Stimulated activated CD8-positive, alpha-beta memory T cell treated with anti-CD3 and anti-CD28 coated beads, Interleukin-4, amount 100 ng/mL, for 48 hours (primary cell): ENCODE measurements at places on chromosomes 6 and 20.

DNA sequence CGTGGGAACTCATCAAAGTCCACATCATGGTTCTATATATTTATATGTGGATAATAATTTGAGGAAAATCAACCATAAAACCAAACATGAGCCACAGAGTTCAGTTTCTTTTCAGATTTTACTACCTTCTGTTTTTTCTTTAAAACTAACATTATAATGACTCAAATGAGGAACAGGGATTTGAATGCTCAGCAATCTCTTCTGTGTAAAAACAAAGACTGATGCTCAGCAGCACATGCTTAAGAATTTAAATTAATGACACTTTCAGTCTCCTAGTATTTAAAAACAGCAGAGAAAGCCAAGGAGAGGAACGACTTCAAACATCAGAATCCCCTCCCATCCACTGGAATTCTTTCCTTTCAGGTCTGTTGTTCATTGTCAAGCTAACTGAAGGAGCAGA is 72.7 kb downstream of the PSMG4 start:
- DNase-seq: no peak

DNA sequence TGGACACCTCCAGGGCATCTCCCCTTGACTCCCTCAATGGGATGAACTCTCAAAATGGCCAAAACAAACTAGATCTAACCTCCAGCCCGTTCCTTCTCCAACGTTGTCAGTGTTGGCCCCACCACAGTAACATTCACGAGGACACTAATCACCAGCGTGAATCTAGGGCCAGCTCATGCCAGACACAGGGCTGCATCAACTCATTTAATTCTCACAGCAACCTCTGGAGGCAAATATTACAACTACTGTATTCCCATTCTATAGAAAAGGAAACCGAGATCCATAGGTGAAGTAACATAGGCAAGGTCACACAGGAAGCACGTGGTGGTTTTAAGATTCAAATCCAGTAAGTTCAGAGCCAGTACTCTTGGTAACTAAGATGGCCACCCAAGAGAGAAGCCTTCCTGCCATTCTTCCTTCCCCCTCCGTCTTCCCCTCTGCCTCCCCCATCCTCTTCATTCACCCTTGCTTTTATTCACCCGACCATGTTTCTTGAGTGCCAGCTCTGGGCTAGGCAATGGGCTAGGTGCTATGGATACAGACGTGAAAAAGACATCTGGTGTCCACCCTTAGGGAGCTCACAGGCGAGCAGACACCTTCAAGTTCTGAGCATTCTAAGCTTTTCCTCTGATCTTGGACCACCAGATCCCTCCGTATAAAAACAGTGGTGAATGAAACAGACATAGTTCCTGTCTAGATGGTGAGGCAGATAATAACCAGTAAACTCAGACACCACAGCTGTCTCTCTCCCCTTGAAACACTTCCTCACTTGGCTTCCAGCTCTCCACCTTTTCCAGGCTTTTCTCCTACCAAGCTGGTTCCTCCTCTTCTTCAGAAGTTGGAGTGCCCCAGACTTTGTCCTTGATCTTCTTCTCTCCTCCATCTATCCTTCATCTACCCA is 9.6 kb downstream of the CCM2L start:
- no peak for DNase-seq

DNA sequence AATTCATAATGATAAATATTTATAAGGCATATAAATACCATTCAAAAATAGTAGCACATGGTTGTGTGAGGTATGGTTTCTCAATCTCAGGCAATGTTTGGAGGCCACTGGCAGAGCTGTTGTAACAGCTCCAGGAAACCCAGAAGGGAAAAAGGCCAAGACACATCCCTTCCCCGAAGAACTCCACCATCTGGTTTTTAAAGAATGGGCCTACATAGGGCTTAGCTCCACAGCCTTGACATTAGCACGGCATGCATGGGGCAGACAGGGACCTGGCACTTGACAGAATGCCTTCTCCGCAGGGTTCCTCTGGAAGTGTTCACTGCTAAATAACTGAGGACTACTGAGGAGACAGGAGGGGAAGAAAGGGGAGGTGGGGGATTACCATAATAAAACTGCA is 16.1 kb upstream of the FOXO3 start:
- DNase-seq: no peak

GRCh38 chr6:46325561-46326530 is 155.1 kb upstream of the ENPP5 start:
- DNase-seq: no peak

- DNase-seq: peak; percentile 75
These were observed 42.9 kb downstream of the C6orf132 start for GRCh38 chr6:42099340-42100028.

DNA sequence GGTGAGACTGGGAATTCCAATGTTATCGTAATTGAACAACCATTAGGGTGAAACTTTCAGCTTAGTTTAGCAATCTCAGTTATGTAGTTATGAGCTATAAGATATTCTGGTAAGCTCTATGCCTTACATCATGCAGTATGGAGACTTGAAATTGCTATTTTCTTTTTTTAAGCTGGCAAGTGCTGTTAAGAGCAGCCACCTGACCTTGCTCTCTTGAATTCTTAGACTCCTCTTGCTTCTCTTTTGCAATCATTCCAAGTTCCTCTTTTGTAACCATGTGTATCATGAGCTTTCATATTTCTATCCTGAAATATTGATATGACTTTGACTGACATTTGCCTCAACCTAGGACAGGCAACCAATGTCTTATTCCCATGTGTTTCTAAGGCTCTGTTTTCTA is 446.3 kb upstream of the SLC35B3 start:
- DNase-seq: no peak

DNA sequence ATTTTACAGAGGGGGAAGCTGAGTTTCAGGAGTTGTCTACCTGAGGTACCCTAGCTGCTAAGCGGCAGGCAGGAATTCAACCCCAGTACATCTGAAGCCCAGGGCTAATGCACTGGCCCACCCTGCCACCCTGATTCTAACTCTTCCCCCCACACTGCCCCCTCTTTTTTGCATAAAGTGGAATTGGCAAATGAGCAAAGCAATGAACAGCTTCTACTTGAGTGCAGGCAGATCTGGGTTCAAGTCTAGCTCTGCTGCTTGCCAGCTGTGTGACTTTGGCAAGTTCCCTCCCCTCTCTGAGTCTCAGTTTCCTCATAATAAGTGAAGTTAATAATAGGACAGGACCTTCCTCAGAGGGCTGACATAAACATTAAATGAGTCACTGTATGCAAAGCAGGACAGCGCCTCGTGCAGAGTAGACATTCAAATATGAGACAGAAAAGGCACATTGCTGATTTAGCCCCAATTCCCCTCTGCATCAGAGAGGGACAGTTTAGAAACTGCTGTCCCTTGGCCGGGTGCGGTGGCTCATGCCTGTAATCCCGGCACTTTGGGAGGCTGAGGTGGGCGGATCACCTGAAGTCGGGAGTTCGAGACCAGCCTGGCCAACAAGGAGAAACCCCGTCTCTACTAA is 4.7 kb downstream of the ADA start:
- DNase-seq: no peak

DNA sequence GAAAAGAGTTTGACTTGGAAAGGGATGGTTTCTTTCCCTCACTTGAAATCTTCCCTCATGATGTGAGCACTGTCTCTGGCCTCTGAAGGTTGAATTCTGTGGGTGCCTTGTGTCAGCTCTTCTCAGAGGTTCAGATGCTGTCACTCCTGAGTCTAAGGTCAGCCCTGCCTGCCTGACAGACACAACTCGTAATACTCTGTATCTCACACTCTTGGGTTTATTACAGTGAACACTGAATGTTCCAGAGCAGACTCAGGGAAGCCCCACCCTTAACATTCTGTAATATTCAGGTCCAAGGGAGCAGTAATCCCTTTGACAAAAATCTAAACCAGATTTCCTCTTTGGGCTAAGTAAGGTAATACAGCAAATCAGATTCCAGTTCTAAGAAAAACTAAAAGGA is 837.8 kb downstream of the QKI start:
- no peak for DNase-seq

DNA sequence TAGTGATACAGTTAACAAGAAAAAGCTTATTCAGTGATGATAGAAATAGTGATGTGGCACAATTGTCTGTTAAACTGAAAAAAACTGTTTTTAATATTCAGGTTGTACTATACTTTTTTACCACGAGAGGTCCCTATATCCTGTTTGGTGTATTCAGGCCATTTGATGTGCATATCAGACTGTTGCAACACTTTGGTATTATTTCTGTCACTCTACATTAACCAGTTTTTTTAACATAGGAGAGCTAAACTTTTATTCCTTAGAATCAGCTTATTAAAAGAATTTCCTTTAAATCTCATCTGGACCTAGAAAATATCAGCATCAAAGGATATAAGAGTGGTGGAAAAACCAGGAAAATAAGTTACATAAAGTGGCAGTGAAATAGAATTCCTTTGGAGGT is 36.8 kb downstream of the TSPYL4 start:
- DNase-seq: no peak

GRCh38 chr6:133991096-133991593 is 38.1 kb downstream of the TBPL1 start:
- no peak for DNase-seq

DNA sequence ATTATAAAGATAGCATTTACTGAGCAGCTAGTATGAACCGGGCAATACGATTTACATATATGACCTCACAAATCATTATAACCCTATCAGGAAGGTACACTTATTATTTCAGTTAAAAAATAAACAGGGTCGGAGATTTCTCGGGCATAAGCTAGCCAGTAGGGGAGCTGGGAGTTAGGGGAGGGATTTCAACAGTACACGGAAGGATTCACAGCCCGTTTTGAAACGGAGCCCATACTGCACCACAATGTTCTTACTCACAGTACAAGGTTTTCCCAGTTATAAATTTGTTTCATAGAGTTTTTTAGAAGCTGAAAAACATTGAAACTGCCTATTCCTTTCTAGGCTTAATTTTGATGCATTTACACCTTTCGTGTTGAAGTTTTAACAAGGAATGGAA is 607.1 kb downstream of the HDGFL1 start:
- DNase-seq: no peak

DNA sequence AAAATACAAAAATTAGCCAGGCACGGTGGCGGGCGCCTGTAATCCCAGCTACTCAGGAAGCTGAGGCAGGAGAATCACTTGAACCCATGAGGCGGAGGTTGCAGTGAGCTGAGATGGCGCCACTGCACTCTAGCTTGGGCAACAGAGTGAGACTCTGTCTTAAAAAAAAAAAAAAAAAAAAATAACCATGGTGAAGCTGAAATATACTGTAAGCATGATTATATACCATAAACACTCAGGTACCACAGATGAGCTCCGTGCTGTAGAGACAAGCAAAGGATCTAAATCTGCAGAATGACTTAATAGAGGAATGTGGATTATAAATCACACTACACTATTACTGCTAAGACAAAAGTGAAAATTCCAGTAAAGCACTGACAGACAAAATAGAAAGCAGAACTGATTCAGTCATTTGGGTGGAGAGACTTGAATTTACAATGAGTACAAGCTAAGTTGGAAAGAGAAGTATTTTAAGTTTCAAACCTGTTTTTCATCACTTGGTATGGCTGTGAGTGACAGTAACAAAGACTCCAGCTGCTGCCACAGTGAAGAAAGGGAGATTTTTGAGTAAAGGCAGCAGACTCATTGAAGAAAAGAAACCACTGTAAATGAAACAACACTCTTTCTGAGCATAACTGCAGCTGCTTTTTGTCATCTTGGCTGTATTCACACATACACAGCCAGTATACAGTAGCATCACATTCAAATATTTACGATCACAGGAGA is 322.1 kb downstream of the RNGTT start:
- DNase-seq: no peak

- no peak for DNase-seq
These were observed 18.2 kb downstream of the SYNDIG1 start for GRCh38 chr20:24487648-24488047.

- peak; percentile 75 for DNase-seq
These were observed at the start of gene OXT for GRCh38 chr20:3071610-3072529. TSS of gene OXT (plus strand) at chr20:3071620. CDS start at chr20:3071656, 36 bp downstream.

DNA sequence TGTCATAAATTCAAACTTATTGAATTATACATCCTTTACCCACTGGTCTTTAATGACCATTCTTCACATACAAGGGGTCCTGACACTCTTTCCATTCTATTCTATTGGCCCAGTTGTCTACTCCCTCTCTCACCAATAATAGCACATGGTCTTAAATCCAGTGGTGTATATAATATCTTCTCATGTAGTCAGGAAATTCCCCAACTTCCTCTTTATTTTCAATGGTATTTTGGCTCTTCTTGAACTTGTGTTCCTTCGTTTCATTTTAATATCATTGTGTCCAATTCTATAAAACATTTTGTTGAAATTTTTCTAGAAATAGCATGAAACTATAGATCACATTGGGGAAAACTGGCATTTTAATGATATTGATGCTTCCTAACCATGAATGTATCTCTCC is 36.8 kb downstream of the PSMB9 start:
- DNase-seq: no peak

GRCh38 chr6:148720406-148720805 is 26.4 kb upstream of the UST start:
- DNase-seq: no peak

- DNase-seq: no peak
These were observed 29.8 kb upstream of the CCN2 start for GRCh38 chr6:131980791-131981623.

GRCh38 chr20:58109126-58109880 is 119.2 kb downstream of the ANKRD60 start:
- DNase-seq: no peak

- no peak for DNase-seq
These were observed 16.0 kb downstream of the MARCKS start for GRCh38 chr6:113873043-113873667.

- DNase-seq: no peak
These were observed 151.3 kb upstream of the QKI start for GRCh38 chr6:163263196-163263595.

DNA sequence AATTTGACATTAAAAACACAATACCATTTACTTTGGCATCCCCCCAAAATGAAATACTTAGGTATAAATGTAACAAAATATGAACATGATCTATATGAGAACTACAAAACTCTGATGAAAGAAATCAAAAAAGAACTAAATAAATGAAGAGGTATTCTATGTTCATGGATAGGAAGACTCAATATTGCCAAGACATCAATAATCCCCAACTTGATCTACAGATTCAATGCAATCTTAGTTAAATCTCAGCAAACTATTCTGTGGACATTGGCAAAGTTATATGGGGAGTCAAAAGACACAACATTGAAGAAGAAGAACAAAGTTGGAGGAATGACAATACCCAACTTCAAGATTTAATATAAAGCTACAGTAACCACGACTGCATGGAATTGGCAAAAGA is 145.2 kb upstream of the HEY2 start:
- no peak for DNase-seq

GRCh38 chr6:32967151-32968091 is 973 bp upstream of the BRD2 start:
- no peak for DNase-seq

- DNase-seq: no peak
These were observed 12.8 kb upstream of the FANCE start for GRCh38 chr6:35439308-35439707.

GRCh38 chr6:156060013-156060412 is 604.4 kb upstream of the NOX3 start:
- no peak for DNase-seq

- DNase-seq: no peak
These were observed 205.6 kb downstream of the UST start for GRCh38 chr6:148952147-148953035.

- DNase-seq: no peak
These were observed 9.3 kb upstream of the FKBP1A start for GRCh38 chr20:1402149-1402548.
